ENCODE measurements at places on chromosomes 1 and 21.

DNA sequence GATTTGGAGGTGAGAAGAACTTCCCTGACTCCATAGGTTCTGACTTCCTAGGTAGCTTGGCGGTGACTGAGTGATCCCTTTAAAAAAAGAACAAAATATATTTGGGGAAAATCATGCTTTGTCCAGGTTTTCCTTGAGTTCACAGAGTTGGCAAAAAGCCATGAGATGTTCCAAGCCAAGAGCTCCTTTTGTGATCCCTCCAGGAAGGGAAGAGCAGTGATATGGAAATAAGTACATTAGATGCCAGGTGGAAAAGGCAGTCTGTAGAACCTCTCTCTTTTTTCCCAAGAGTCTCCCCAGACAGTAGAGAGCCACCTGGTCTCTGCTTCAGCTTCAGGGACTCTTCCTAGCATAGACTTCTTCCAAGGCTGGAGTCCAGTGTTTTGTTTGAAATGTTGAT lies 10.2 kb downstream of the TLCD4 start:
- no peak for DNase-seq

GRCh38 chr1:36096500-36097432 lies 8.1 kb downstream of the ADPRS start:
- no peak for DNase-seq

GRCh38 chr1:14443164-14443787 lies 155.2 kb upstream of the KAZN start:
- DNase-seq, result no peak

DNA sequence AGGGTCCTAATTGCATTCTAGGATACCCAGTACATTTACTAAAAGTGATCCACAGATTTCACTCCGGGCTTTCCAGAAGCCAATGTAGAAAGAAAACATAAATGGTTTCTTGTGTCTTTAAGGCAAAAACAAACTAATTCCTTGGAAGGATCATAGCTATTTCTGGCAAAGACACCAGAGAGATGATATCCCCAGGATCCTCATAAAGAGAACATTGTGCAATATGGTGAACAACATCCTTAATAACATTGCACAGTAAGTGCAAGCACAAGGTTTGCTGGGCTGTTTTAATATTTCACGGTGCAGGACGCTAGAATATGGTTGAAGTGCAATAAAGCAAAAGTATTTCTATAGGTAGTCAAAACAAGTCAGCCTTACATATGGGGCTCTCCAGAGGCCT lies 83.0 kb downstream of the NTPCR start:
- no peak for DNase-seq

DNA sequence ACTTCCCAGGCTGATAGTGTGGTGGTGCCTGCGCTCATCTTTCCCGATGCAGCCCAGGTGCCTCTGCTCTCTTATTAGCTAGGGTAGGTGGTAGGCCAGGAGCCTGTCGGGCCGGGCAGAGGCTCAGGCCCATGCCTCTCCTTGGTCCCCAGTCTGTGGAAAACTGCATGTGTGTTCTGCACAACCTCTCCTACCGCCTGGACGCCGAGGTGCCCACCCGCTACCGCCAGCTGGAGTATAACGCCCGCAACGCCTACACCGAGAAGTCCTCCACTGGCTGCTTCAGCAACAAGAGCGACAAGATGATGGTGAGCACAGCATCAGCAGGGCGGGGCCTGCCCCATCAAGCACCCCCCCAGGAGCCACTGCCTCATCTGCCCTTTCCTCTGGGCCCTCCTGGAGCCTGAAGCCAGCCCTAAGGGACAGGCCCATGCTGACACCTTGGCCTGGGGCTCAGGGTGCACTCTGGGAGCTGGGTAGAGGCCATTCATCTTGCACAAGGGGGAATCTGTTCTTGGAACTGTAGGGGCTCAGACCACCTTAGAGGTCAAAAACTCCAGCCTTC lies 38.6 kb downstream of the PKP1 start:
- no peak for DNase-seq

DNA sequence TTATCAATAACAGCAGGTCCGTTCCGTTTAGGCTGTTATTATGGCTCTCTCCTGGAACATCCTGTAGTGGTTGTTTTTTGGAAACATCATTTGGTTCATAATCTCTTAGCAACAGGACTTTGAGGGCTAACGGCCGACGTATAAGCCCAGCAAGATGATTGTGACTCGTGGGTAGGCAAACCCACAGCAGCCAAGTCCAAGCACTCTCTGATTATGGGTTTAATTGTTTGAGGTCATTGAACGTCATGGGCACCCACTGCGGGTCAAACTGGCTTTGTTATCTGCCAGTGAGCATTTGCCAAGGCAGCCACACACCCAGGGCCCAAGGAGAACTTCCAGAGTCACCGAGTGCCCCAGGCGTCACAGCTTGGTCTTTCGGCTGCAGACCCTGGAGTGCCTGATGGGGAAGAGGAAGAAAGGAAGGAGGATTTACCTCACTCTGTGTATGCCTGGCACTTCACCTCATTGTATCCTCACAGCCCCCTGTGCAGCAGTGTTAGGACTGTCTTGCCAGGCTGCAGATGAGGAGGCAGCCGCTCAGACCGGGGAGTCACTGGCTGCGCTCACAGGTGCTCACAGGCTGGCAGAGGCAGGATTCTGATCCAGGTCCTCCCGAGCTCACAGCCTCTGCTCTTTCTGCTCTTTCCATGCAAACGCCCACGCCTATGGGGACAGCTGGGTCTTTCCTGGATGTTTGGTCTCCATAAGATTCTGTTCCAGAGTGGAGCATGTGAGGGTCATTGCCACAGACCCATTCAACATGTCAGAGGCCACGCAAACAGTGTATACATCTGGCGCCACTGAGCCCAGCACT lies 30.8 kb upstream of the EPS8L3 start:
- no peak for DNase-seq

DNA sequence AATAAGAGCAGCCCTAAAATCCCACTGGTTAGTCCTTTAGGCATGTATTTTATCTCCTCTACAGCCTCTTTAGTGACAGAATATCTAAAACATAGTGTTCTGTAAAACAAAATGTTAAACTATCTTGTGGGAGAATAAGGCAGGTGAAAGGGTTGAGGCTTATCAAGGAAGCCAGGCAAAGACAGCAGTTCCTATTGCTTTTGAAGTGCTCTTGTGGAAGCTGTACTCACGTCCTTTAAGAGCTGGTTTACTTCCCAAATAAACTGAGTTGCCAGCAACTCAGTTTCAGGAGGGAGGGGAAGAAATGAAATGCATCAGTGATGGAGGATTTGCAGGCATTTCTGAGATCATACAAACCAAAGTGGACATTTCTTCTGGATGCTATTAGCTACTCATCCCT lies 529.6 kb upstream of the ZRANB2 start:
- no peak for DNase-seq

GRCh38 chr1:236982380-236982779 lies 21.9 kb downstream of the MT1HL1 start:
- DNase-seq, result no peak

- DNase-seq, result no peak
Measured at GRCh38 chr1:101547357-101547756, 310.5 kb downstream of the S1PR1 start.

DNA sequence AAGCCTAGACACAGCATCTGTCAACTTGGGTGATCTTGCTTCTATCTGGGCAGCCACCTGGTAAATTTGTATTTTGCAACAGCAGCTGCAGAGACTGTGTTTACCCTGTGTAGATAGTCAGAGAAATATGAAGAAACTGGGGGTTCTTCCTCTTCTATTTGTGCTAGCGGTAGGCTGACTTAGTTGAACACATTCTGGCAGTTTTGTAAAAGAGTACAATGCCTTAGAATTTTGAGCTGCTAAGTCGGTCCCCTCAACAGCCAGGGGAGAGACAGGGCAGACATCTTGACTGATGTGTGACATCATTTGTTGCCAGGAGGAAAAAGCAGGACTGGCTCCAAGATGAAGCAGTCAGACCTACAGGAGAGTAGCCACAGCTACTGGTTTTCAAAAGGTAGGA lies 53.7 kb downstream of the KCNJ6 start:
- peak; percentile 68 for DNase-seq

DNA sequence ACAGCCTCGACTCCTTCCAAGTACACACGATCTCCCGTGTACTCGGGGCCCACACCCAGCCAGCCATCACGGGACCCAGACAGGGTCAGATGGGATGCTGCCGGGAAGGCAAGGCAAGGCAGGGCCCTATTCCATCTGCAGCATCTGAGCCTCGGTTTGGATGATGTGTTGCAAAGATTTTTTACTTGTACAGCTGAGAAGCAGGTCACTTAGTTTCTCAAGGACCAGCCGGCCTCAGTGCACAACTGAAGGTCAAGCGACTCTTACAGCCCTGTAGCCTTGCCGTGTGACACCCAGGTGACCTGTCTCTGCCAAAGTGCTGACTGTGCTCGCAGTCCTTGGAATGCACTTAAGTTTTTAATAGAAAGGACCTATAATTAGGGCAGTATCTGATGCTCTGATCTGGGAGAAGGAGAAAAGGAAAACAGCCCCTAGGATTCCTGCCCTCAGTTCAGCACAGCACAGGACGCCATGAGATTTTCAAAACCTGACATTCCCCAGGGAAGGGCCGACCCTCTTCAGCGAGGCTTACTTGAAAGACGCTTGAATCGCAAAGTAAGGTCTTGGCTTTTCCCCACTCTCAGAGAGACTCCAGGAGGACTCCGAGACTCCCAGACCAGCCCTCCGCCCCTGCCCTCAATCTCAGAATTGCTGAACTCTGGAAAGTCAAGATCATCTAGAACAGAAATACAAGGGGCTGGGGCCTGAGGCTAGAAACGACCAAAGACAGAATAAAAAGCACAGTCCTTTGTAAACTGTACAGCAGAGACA lies 1.3 kb downstream of the GPR157 start:
- DNase-seq, result no peak

DNA sequence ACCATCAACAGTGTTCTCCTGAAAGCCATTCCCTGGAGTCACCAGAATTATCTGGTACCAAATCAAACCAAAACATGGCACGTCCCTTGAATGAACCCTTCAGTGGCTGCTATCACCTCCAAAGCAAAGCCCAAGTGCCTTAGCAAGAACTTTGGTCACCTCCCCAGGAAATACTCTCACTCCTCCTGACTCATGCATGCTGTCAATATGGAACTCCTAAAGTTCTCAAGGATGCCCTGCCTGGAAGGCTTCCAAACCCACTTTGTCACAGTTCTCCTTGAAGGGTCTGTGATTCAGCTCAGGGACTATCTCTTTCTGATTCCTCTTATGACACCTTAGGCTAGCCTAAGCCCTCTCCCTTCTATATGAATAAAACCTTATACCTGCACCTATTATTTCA lies 146.1 kb upstream of the RUNX1 start:
- DNase-seq, result no peak

GRCh38 chr1:66778969-66779368 lies 22.1 kb downstream of the INSL5 start:
- no peak for DNase-seq

DNA sequence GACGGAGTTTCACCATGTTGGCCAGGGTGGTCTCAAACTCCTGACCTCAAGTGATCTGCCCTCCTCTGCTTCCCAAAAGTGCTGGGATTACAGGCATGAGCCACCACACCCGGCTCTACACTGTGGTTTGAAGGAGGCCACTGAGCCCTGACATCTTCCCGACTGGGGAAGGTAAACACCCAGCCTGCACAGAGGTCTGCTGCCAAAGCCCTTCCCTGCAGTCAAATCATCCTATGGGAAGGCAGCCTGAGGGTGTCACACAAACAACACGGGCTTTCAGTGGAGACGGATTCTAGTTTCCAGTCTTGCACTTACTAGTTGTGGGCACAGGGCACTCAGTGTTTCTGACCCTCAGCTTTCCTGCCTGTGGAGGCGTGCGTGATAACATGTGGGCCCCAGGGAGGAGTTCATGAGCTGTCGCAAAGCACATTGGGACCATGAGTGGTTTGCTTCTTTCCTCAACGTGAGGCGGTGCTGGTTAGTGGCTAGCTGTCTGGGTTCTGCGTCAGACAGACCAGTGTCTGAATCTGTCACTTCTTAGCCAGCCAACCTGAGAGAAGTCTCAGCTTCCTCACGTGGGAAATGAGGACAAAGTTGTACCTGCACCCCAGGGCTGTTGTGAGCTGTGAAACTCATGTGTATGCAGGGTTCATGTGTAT lies 21.5 kb upstream of the OPRD1 start:
- no peak for DNase-seq

- no peak for DNase-seq
Measured at GRCh38 chr1:18632218-18632588, 1.6 kb downstream of the PAX7 start.

DNA sequence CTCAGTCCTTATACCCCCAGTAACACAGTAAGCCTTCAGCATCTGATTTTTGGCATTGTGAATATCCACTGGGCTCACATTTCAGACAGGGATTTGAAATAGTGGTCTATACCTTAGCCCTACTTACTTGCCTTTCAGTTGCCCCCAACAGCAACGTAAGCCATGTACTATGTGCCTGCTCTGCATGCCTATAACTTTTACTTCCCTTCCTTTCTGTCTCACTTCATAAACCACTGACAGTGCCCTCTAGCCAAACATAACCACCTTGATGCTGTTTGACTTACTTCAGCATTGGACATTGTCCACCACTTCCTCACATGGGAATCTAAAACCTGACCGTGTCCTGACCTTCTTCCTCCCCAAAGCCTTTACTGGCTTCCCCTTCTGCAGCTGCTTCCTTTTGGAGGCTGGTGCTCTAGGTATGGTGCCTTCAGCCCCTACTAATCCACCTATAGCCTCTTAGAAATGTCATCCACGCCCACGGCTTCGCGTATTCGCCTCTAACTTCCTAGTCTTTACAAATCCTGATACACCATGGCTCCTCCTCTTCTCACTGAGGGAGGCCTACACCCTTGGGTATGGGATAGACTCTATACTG lies 3.6 kb upstream of the ZNF672 start:
- peak; percentile 50 for DNase-seq
